ENCODE measurements at places on chromosomes 16 and 17.

DNA sequence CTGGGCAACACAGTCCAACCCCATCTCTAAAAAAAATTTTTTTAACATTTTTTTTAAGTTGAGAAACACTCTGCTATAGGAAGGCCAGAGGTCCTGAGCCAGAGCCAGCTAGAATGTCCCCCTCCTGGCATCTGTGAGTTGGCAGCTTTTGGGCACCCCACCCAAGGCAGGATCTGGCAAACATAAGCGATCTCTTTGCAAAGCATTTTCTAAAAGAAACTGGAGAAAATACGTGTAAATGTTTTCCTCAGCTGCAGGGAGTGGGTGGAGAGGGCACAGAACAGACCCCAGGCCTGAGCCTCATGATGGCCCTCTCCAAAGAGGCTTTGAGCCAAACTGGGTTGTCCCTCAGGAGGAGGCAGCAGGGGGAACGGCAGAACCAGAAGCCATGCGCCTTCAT lies 11.7 kb downstream of the CAVIN1 start:
- DNase-seq: peak; percentile 52

DNA sequence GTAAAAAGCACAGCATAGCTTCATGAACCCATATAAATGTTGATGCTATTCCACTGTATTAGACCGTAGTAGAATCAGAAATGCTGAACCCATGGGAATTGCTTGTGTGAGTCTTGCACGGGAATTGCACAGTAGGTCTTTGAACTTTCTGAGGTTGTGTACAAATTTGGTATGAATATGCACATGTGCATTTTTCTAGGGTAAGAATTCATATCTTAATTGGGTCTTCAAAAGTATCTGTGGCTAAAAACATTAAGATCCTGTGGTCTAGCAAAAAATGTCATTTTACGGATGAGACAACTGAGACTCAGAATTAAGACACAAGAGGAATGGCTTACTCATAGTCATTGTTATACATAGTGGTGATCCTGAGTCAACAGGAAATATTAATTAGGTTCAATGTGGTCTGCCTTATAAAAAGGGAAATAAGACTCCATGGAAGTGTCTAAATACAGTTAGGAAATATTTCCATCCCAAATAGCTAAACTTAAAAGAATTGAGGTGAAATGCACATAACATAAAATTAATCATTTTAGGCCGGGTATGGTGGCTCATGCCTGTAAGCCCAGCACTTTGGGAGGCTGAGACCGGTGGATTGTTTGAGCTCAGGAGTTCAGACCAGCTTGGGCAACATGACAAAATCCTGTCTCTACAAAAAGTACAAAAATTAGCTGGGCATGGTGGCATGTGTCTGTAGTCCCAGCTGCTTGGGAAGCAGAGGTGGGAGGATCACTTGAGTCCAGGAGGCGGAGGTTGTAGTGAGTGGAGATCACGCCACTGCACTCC lies 22.8 kb downstream of the TAOK1 start:
- no peak for DNase-seq

DNA sequence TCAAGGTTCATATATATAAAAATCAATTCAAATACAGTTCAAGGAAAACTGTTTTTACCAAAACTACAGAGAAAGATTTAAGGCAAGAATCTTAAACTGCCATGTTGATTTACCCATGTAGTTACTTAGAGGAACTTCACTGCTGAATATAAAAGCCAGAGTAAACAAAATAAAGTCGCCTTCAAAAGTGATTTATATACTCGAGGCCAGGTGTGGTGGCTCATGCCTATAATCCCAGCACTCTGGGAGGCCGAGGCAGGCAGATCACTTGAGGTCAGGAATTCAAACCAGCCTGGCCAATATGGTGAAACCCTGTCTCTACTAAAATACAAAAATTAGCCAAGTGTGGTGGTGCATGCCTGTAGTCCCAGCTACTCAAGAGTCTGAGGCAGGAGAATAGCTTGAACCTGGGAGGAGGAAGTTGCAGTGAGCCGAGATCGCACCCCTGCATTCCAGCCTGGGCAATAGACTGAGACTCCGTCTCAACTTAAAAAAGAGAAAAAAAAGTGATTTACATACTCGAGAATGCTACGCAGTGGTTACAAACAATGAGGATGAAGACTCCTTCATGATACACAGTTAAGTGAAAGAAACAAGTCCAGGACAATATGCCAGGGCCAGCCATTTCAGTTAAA lies 54.1 kb upstream of the CNEP1R1 start:
- DNase-seq: no peak

- no peak for DNase-seq
Measured at GRCh38 chr16:15545544-15545943, 97.4 kb downstream of the MARF1 start.

- DNase-seq: peak; percentile 84
Measured at GRCh38 chr17:43694081-43694870, 32.6 kb upstream of the MEOX1 start.

- DNase-seq: no peak
Measured at GRCh38 chr17:28478712-28479615, 5.5 kb downstream of the SLC13A2 start.

- no peak for DNase-seq
Measured at GRCh38 chr17:66414561-66415175, 112.3 kb downstream of the PRKCA start.

- no peak for DNase-seq
Measured at GRCh38 chr17:48134912-48135480, 27.4 kb downstream of the SNX11 start.

DNA sequence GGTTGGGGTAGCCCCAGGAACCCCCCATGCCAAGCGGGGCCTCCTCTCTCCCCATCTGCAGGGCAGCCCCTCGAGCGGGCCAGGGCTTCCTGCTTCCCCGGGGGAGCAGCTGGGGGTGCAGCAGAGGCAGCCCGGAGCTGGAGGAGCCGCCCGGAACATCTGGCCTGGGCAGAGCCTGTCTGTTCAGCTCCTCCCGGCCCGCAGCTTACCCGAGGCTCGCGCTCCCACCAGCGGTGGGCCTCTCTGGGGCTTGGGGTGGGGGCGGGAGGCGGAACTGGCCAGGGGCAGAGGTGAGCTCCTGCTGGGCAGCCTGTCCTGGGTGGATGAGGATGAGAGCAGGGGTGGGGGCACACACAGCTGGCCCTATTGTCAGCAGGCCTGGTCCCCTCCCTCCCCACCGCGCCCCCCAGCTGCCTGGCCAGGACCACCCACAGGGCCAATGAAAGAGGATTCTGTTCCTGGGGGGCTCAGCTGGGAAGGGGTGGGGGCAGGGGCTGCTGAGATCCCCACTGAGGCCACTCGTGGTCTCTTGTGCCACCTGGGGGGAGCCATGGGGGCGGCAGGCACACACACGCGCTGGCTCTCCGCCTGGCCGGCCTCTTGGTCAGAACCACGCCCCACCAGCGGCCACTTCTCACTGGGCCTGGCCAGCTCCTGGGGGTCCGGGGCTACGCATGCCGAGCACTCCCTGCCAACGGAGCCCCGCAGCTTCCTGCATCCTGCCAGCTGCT lies 34.7 kb downstream of the BAHCC1 start:
- DNase-seq: peak; percentile 84

DNA sequence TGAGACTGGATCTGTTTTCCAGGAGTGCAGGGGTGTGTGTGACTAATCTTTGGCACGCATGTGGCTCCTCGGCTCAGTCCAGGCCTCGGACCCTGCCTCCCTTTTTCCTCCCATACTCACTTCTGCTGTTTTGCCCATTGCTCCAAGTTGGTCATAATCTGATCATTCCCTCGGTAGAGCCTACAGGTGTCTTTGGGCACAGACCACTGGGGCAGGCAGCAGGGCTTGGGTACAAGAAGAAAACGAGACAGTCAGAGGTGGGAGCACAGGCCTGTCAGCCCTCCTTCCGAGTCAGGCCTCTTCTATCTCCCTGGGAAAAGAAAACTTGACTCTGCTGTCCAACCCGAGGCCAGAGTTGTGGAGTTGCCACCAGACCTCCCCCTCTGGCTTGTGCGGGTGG lies 29.8 kb downstream of the DHX38 start:
- no peak for DNase-seq

DNA sequence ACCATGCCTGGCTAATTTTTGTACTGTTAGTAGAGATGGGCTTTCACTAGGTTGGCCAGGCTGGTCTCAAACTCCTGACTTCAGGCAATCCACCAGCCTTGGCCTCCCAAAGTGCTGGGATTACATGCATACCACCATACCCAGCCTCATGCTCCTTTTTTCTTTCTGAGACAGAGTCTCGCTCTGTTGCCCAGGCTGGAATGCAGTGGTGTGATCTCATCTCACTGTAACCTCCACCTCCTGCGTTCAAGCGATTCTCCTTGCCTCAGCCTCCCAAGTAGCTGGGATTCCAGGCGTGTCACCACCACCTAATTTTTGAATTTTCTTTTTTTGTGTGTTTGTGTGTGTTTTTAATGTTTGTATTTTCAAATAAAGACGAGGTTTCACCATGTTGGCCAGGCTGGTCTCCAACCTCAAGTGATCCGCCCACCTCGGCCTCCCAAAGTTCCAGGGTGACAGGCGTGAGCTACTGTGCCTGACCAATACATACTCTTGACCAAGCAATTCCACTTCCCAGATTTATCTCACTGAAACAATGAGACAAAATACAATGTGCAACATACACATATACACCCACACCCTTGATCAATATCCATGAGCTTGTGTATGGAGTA lies 5.0 kb downstream of the GRB2 start:
- no peak for DNase-seq

- DNase-seq: peak; percentile 90
Measured at GRCh38 chr16:24700549-24701392, 28.7 kb upstream of the TNRC6A start.

- peak; percentile 62 for DNase-seq
Measured at GRCh38 chr16:80986557-80986956, 20.1 kb downstream of the CMC2 start.

GRCh38 chr17:12619459-12620199 lies 46.1 kb upstream of the MYOCD start:
- DNase-seq: peak; percentile 79

DNA sequence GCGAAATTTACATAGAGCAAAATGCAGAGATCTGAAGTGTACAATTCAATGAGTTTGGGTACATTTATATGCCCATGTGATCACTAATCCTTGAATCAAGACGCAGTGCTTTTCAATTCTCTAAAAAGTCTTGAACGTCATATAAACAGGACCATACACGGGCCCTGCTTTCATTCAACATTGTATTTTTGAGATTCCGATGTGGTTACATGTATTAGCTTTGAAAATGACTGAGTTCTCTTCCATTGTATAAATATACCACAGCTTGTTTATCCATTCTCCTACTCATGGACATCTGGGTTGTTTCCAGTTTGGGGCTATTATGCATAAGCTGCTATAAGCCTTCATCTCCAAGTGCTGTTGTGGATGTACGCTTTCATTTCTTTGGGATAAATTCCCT lies 45.5 kb downstream of the ZCCHC14 start:
- DNase-seq: no peak

DNA sequence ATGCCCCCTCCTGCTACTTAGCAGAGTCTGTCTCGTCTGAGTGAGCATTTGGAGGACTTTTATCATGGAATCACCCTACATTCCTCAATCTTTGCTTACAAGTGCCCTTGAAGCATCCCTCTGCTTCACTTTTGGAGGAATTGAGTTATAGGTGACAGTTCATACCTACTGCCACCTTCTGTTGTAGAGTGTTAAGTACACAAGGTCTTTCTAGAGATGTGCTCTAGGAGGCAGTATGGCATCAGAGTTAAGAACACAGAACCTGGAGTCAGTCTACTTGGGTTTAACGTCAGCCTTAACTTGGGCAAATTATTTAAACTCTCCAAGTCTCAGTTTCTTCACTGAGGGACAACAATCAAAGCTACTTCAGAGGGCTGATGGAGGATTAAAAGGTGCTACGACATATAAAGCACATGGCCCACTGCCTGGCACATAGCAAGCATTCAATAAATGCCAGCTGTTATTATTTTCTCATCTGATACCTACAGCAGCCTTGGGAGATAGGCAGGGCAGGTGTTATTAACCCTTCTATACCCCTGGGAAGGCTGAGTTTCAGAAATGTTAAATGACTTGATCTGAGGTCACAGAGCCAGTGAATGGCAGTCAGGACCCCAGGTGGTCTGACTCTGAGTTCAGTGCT lies 62.2 kb downstream of the UTP18 start:
- DNase-seq: peak; percentile 13

- no peak for DNase-seq
Measured at GRCh38 chr17:17151055-17151454, 55.1 kb downstream of the PLD6 start.

DNA sequence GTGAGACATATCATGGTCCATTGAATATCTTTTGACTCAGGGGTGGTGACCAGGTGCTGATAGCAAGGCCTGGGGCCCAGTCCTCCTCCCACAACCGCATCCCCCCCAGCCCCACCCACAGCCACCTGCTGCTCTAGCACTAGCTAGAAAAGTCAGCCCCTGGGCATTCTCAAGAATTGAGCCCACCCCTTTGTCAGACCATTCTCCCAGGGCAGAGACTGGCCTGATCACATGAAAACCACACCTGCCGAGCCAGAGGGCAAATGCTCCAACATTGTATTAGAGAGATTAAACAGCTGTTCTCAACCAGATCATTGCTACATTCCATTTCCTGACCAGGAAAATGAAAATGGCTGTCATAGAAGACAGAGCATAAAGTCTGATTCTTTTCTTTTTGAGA lies 62.4 kb downstream of the RAB11FIP4 start:
- DNase-seq: no peak

GRCh38 chr16:81899601-81900000 lies 111.7 kb downstream of the SDR42E1 start:
- DNase-seq: no peak

- peak; percentile 60 for DNase-seq
Measured at GRCh38 chr17:73646409-73647300, 2.4 kb upstream of the SDK2 start.

- DNase-seq: no peak
Measured at GRCh38 chr17:16444258-16444886, 29.0 kb downstream of the TRPV2 start.

GRCh38 chr17:56909742-56910508 lies 3.9 kb downstream of the TRIM25 start:
- no peak for DNase-seq

DNA sequence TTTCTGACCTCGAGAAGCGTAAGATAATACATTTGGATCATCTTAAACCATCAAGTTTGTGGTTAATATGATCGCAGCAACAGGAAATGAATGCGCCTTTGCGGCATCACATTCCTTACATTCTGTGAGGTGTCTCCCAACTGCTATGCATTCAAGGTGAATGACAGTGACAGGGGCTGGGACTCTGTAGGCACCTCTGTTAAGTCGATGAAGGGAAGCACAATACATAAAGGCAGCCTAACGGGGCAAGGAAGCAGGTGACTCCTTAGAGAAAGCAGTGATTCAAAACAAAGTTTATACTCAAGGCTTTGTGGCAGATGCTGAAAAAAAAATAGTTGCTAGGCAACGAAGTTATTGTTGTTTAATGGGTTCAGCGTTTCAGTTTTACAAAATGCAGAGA lies 21.6 kb upstream of the EVPL start:
- no peak for DNase-seq

GRCh38 chr17:73255671-73256181 lies 6.0 kb downstream of the CPSF4L start:
- no peak for DNase-seq

DNA sequence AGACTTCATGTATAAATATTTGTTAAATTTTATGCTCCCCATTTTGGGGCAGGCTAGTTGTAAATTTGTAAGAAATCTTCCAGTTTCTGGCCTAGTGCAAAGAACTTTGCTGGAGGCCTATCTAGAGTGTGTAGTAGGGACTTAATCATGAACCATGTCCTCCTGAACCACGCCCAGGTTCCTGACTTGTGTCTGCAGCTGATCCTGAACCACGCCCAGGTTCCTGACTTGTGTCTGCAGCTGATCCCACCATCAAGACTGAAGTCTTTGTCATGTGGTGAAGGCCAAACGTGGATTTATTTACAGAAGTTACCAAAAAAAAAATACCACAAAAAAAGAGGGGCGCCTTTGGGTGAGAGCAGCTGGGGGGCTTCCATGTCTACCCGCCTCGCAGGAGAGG lies 33.1 kb downstream of the LMF1 start:
- no peak for DNase-seq

- no peak for DNase-seq
Measured at GRCh38 chr16:12291989-12292759, 315.6 kb downstream of the SNX29 start.

All from umbilical cord (tissue), 2 donors.